ENCODE measurements at places on chromosomes 7 and 10.

DNA sequence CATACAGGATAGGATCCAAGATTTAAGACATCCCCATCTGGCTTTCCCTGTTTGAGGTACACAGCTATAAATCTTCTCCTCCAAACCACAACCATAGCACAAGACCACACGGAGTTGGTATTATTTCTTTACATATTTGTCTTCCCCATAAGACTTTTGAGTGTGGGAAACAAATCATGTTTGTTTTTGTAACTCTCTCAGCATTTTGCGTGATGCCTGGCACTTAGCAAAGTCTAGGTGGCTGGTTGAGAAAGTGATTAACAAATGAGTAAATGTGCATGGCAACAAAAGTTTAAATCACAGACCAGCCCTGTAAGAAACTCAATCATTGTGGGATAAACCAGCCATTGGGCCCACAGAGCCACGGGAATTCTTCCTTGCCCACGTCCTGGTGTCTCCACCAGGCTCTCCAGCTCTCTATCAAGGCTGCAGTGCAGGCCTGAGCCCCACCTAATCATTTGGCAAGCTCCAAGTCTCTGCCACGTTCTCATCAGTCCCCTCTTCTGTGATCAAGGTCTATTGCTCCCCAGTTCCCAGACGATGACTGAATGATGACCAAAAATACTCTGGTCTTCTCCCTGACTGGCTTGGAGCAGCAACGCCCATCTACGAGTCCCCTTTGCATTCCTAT is 317.8 kb downstream of the TNS3 start:
- no peak for DNase-seq

GRCh38 chr7:103797647-103798307 is 191.7 kb downstream of the RELN start:
- DNase-seq, result no peak

- no peak for DNase-seq
Observed at GRCh38 chr7:82163586-82163985, 280.0 kb downstream of the CACNA2D1 start.

DNA sequence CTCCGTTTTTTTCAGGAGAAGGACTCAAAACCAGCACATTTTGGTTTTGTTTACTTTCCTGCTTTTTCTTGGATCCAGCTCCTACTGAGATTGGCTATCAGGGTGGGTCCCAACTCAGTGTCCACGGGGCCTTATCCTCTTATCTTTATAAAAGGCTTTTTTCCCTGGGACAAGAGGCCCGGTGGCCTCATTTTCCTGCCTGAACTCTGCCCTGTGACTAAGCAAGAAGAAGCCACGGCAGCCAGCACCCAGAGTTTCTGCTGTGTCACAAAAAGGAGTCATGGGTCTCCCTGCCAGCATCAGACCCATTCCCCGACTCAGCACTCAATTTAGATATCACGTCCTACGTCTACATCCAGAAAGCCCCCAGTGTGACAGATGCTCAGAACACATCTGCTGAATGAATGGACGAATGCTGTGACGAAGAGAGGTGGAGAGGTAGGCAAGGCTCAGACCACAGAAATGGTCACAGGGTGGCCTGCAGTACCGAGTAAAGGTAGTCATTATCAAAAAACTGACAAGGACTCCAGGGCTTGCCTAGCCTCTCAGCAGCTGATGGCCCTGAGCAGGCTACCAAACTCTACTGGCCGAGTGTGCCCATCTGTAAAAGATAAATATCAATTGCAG is 16.7 kb downstream of the DLG5 start:
- DNase-seq, result peak; percentile 69
